Anterior cingulate cortex (tissue), 58 donors: ENCODE measurements at places on chromosomes 13 and 19.

DNA sequence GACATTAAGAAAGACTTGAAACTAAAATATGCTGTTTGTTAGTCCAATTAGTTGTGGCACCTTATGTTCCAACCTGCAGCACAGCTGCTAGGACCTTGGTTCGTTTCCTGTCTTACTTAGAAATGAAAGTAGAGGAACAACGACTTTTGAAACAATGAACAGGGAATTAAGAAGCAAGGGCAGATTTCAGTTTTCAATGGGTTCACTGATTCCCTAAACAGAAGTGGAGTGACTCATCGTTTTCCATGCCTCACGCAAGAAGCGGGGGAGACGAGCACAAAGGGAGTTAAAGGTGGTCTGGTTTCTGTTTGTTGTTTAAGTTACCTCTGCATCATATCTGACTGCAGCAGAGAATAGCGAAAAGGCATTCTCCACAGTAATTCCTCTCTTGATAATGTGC lies 44.8 kb downstream of the PHF11 start:
- DNase-seq = no peak

- DNase-seq = no peak
These were observed 5.1 kb upstream of the DIRAS1 start for GRCh38 chr19:2726160-2726855.

DNA sequence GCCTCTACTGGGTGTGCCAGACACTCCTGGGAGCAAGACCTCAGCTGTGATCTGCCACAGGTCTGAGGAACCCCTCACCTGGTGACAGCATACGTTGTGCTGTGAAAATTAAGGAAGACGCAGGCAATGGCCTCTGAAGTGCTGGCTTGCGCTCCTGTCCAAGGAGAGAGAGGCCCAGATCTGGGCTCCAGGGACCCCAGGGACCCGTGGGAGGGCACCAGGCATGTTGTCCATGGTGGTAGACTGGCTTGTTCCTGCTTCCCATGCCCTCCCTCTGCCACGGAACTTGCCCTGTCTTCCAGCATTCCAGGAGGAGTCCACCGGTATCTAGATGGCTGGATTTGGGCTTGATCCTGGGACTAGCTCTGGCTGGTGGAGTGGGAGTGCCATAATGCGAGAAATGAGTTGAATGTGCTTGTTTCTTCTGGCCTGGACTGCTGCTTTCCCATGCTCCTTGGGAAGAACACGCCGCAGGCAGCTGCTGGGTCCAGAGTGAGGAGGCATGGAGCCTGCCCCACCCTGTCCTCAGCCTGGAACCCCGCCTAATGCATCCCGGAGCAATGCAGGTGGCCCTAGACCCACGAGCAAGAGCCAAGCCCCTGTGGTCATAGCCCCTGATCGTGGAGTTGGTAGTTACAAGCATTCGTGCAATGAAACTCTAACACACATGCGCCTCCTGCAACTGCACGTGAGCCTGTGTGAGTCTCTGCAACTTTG lies 190.2 kb downstream of the TEX29 start:
- DNase-seq = no peak

- DNase-seq = no peak
These were observed 2.1 kb upstream of the PTPRS start for GRCh38 chr19:5342573-5343201.

- DNase-seq = no peak
These were observed 46.3 kb downstream of the CCNE1 start for GRCh38 chr19:29858000-29858596.

DNA sequence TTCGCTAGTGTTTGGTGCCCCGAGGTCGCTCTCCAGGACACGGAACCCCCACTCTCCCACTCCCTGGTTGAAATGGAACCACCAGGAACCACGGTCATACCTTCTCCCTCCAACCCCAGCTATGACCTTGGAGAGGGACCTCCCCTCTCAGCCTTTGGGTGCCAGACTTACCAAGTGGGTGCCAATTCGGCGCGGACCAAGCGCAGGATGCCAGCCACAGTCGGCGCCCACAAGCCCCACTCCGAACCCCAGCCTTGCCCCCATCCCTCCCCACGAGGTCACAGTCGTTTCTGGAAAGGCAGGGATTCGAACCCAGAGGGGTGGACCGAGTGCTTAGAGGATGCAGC lies 910 bp downstream of the PDE4C start:
- no peak for DNase-seq

DNA sequence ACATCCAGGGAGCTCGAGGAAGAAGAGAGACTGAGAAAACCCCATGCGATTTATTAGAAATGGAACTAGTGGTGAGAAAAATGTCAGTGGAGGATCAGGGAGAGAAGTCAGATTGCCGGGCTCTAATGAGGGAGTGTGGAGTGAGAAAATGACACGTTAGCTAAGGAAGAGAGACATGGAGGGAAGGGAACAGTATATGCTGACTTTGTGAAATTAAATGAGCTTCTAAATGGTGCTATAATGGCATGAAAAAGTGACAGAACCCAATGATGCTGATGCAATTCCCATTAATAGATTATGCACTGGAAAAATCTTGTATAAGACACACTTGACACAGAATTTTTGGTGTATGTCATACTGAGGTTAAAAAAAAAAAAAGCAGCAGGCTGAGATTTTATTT lies 112.6 kb downstream of the HSPH1 start:
- no peak for DNase-seq

- DNase-seq = no peak
These were observed 91.8 kb downstream of the COL4A2 start for GRCh38 chr13:110398564-110399507.

DNA sequence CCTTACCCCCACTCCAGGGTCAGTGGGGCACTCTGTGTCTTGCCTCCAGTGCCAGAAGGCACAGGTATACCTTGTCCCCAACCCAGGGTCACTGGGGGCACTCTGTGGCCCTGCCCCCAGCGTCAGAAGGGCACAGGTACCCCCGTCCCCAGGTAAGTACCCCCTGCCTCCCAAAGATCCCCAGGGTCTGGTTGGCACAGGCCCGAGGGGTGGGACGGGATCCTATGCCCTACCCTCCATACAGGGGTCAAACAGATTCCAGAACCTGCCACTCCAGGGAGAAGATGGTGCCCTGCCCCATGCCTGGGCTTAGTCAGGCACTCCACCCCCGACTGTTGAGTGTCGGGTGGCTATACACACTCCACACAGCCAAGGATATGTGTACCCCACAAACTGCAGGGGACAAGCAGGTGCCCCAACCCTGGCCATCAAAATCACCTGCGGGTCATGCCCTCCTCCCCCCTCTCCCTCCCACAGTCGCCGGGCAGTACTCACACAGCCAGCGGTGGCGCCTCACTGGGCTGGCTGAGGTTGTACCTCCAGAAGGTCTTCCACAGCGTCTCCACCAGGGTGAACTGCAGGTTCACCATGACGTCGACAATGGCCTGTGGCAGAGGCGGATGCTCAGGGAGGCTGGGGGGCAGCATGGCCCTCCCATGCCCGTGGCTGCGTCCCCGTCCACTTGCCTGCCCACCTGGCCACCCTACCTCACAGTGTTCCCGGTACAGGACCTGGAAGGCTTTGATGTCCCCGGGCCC lies 13.8 kb downstream of the DCAF15 start:
- no peak for DNase-seq

DNA sequence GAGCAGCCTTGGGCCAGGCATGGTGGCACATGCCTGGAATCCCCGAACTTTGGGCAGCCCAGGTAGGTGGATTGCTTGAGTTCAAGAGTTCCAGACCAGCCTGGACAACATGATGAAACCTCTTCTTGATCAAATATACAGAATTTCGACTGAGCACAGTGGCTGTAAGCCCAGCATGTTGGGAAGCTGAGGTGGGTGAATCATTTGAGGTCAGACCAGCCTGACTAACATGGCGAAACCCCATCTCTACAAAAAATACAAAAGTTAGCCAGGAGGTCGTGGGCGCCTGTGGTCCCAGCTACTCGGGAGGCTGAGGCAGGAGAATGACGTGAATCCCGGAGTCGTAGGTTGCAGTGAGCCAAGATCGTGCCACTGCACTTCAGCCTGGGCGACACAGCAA lies 8.0 kb upstream of the NLRP7 start:
- no peak for DNase-seq

DNA sequence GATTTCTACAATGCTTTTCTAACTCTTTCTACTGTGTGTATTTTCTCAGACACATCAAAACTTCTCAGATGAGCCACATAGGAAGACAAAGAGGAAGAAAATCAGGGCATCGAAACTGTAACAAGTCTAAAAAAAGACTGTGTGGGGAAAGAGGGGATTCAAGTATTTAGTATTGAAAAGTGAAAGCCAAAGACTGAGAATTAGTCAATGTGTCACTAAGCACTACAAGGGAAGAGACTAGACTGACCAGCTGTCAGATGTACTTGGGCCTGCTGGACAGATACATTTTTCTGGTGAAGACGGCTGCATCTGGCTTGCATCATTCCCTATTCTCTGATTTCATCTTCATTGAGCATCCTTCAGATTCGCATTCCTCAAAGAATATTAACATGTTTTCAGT lies 25.4 kb downstream of the COMMD6 start:
- DNase-seq = no peak

DNA sequence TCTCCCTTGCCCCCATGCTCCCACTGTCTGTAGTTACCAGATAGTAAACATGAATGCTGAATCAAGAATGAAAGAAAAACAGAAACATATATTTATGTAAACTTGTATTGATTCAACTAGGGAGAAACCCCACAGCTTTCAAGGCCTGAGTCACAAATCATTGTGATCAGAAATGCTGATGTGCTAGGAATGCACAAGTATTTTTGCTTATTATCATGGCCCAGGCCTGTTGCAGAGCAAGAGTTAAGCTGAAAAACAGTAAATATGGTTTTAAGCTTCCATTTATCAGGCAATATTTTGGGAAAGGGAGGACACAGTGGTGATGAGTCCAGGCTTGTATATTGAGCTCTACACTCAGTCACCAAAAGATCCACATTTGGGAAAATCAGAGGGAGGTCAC lies 669.6 kb downstream of the DIAPH3 start:
- no peak for DNase-seq

GRCh38 chr13:96741779-96742178 lies 252.5 kb downstream of the OXGR1 start:
- DNase-seq = no peak

GRCh38 chr19:57512845-57513244 lies 13.1 kb downstream of the ZNF773 start:
- DNase-seq = no peak

DNA sequence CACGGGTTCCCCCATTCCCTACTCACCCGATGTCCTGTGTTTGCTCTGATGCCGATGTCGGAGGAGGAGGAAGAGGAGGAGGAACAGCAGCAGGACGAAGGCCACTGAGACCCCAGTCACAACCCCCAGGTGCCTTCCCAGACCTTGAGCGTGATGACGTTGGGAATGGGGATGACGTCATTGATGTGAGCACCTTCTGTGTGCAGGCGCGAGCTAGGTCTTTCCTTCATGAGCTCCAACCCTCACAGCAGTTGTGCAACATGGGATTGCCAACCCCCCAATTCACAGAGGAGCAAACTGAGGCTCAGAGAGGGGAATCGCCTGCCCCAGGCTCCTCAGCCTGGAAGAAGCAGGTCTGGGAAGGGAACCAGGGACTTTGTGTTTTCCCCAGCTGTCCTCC lies 4.2 kb downstream of the LILRB5 start:
- DNase-seq = no peak

DNA sequence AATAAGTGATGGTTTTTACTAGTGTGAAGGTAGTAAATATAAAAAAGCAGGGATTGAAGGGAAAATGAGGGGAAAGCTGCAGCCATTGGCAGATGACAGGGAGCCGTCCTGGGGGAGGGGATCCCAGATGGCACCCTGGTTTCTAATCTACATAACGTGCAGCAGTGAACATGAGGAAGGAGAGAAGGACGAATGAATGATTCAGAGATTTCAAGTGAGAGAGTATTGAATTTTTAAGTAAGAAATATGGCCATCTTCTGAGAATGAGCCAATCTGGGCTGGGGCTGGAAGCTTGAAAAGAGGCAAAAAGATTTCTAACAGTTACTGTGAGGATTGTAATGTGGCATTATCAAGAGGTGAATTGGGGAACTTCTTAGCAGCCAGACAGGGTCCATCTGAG lies 414.2 kb downstream of the MYO16 start:
- DNase-seq = no peak

DNA sequence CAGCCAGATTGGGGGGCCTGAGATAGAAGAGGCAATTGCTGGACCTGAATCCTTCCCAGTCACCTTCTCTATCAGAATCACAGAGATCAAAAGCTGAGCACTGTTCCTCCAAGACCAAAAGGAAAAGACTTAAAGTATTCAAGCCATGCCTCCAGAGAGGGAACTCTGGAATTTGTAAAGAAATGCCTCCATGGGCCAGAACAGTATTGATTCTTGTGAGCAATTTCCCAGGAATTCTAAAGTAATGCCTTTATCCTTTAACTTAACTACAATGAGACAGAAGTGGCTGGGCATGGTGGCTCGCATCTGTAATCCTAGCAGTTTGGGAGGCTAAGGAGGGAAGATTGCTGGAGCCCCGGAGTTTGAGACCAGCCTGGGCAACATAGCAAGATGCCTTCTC lies 148.8 kb downstream of the FLT1 start:
- DNase-seq = no peak

- DNase-seq = no peak
These were observed 4.9 kb downstream of the ACP4 start for GRCh38 chr19:50794876-50795663.

GRCh38 chr19:1218751-1219567 lies 13.4 kb downstream of the STK11 start:
- no peak for DNase-seq
